ENCODE measurements at places on chromosomes 12 and 14. TPM values are rescaled to one million over a fixed set of nuclear protein-coding genes. Genes with fewer than 3 reads are reported as not detected.

DNA sequence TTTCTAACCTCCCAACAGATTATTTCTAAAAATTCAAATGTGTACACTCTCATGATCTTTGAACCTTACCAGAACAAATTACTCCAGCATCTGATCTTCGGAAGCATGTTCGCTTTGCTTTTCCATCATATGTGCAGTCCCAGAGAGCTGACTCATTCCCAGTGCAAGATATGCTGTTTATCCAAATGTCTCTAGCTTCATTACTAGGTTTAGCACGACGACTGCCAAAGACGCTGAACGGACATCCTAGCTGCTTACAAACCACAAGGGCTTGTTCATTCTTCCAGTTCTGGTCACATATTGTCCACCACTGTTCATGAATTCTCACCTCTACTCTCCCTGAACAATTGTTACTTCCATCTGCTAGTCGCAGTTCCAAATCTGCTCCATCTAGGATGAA, 40.5 kb downstream of the CD163L1 start:
- DNase-seq = no peak

GRCh38 chr12:52246720-52247621, 13.9 kb downstream of the KRT7 start:
- no peak for DNase-seq

GRCh38 chr14:65846196-65846868, 433.8 kb downstream of the FUT8 start:
- no peak for DNase-seq

- no peak for DNase-seq
These were observed 21.4 kb upstream of the CLEC4D start for GRCh38 chr12:8491646-8492530.

- no peak for DNase-seq
These were observed 9.5 kb upstream of the TINF2 start for GRCh38 chr14:24251880-24252288.

GRCh38 chr12:121439715-121440114, 39.8 kb downstream of the RNF34 start:
- no peak for DNase-seq

DNA sequence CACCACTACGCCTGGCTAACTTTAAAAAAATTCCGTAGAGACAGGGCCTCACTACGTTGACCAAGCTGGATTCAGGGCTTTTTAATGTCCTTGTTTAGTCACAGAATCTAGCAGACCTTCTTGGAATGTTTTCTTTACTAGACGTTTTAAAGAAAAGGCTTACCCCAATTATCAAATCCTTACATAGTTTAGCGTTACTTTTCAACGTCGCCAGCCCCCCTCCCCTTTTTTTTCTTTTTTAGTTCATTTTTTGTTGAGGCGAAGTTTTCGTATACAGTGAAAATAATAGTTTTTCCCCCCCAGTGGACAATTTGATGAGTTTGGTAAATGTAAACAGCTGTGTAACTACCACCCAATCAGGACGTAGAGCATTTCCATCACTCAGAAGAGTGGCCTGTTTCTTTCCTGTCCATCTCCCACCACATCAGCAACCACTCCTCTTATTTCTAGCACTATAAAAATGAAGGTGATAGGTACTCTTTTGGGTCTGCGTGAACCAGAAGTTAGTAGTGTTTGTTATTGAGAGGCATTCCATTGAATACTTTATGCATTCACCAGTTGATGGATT, 753 bp upstream of the DLGAP5 start:
- DNase-seq = no peak

DNA sequence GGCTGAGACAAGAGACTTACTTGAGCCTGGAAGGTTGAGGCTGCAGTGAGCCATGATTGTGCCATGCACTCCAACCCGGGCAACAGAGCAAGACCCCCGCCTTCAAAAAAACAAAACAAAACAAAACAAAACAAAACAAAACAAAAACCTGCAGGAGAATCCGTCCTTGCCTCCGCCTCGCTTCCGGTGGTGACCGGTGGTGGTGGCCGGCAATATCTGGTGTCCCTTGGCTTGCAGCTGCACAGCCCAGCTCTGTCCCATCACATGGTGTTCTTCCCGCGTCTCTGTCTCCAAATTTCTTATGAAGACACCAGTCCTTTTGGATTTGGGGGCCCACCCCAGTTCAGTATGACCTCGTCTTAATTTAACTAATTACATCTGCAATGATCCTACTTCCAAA, 10.0 kb downstream of the SMIM41 start:
- DNase-seq = no peak

DNA sequence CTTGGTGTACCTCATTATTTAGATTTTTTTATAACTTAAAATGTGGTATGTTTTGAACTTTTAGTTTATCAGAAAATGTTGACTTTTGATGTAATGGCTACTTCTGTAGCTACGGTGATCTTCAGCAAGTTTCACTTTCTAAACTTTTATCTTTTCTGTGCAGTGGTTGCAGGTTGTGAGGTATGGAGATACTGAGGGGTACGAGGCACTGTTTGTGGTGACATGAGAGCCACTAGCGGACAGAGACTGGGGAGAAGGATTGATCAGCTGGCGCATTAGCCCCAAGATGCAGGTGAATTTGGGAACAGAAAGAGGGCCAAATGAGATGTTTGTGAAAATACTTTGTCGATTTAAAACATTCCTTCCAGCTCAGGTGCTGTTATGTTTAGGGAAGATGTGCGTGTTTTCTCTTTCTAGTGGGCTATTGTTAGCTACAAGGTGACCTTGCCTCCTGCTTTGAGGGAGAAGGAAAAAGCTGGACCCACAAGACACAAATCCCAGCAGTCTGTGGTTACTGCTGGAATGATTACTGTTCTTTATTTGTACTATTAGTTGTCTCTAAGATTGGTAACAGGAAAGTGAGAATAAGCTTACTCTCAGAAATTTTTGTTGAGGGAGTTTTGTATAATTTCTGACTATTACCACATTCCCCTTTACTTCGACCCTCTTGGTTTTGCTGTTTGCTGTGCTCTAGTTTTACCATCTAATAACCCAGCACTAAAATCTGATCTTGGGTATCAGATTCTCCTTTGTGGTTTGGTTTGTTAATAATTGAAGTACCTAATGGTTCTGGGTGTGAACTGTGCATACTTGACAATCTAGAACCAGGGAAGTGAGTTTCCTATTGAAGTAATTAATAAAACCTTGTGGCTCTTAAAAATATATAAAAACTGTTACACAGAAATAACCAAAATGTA, 61.7 kb downstream of the FBXO34 start:
- no peak for DNase-seq

DNA sequence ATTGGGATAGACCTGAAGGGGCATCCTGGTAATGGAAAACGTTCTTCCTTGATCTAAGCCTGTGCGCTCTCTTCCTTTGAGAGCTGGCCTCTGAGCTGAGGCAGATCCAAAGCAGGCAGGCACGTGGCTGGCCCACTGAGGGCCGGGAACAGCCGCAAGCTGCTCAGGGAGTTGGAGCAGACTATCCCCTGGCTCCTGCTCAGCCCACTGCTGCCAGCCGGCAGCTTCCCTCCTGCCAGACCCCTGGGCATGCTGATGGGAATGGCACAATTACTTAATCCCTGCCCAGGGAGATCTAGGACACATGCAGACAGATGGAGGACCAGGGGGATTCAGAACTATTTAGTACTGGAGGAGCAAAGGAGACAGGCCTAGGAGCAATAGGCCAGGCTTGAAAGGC, 14.4 kb downstream of the NEUROD4 start:
- no peak for DNase-seq

Gene NOVA1
- total RNA-seq = 2.4 TPM

Data from Right ventricle myocardium superior (tissue), 1 donor.